ENCODE measurements at places on chromosomes 4 and X.

- DNase-seq, result no peak
Observed at GRCh38 chr4:168882650-168883233, 127.3 kb downstream of the CBR4 start.

DNA sequence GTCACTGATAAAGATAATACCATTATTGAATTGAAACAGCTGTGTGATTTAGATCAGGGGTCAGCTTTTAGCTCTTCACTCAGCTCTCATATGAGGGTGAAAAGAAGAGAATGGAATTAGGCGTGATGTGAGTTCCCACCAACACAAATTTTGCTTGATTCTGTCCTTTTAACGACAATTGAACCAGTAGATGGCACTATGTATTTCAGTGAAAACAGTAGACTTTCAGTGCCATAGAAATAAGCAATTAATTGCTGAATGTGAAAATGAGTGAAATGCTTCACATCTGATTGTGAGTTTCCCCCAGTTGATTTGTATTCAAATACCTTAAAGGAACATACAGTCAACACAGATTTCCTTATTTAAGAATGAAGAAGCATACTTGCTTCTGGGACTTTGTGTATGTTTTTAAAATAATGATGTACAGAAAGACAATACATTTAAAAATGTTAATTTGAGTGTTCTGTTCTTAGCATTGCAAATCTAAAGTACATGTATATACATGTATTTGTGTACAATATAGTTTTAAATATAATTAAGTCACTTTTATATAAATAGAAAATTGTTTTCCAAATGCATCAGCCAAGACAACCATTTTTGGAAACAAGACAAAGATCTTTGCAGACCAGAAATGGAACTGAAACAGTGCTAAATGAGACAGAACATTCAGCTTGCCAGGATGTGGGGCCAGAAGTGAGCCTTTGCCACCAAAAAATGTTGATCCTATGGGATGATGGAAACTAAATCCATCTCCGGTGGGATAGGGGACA, 178.8 kb downstream of the SNCA start:
- no peak for DNase-seq

DNA sequence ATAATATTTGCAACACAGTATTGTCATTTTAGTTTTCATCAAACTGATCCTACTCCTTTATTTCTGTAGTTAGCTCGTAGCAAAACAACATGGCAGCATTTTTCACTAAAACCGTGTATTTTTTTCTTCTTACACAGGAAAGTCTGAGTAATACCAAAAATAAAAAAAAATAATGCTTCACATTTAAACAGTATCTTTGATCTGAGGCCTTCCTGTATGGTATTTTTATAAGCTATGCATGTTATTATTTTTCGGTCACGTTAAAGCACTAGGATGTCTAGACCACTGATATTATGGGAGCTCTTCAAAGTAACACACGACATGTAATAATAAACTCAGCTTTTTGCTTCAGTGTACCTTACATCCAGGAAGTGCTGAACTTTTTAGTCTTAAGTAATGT, 94.1 kb upstream of the SRD5A3 start:
- no peak for DNase-seq

DNA sequence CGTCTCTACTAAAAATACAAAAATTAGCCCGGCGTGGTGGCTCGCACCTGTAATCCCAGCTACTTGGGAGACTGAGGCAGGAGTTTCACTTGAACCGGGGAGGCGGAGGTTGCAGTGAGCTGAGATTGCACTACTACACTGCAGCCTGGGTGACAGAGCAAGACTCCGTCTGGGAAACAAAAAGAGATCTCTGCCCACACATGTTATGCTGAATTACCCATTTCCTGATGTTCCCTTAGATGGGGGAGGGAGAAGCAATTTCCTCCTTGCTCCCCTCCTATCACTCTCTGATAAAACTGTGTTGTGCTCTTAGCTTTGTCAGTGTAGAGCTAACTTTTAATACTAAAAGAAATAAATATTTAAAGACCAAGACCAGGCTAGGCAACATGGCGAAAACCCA, 102.5 kb downstream of the LARP7 start:
- DNase-seq, result no peak

DNA sequence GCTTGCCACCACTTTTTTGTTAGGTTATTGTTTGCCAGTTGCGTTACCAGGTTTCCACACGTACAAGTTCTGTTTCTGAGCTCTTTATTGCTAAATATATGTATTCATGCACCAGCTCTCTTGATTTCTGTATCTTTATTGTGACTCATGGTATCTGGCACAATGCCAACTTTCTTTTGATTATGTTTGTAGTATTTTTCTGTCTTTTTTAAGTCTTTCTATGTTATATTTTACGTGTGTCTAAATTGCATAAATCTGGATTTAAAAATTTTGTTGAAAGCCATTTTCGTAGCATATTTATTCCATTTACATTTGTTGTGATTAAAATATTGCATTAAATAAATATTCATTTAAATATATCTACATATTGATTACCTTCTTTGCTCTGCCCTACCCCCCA, 73.8 kb downstream of the KDM6A start:
- DNase-seq, result no peak

GRCh38 chrX:108734426-108734825, 1.9 kb downstream of the IRS4 start:
- no peak for DNase-seq

DNA sequence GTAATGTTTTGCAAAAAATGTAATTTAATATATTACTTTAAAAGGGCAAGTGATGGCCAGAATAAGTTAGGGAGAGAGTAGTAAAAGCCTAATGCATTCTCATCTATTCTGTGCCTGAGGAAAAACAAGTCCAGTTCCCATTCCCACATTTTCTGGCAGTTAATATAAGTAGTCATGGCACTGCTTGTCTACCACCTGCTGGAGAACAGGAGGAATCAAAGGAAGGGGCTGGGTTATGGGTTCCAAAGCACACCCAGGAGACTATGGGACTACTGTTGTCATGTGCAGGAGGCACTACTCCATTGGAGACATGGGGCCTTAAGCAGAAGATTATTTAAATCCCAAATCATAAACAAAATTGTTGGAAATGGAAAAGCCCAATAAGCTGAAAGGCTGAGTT, 2618.6 kb downstream of the ARAP2 start:
- DNase-seq, result no peak

DNA sequence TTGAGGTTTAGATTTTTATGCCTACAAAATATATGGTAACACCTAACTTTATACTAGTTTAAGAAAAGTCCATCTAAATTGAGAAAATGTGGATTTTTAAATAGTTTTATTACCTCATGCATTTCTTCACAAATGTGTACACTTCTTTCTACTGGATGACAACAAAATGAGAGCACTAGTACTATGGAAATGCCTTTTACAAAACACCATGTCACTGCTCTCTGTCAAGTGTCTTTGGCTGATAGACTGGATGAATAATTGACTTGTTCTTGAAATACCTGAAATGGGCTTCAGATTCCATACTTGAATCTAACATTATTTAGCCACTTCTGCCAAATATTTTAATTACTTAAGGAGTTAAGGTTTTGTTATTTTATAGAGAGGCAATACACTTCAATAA, 49.5 kb downstream of the AMELX start:
- DNase-seq, result no peak

- no peak for DNase-seq
Observed at GRCh38 chr4:99947608-99948007, 1.2 kb upstream of the DNAJB14 start.

DNA sequence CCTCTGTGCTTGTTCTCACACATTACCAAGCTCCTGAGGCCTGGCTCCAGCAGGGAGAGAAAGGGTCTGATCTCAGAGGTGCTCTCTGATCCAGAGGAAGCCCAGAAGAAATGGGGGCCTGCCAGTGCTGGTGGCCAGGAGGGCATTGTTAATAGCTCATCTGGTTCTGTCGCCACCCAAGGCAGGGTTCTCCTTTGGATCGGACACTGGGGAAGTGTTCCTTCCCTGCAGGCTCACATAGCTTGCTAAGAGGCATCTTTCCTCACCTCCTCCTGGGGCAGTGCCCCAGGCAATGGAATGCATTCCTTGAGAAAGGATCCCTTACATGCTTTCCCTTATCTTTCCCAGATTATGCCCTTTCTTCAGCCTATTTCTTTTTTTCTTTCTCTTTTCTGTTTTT, 53.8 kb downstream of the RBM47 start:
- DNase-seq, result no peak

- DNase-seq, result no peak
Observed at GRCh38 chr4:100100985-100101384, 89.3 kb downstream of the DDIT4L start.

DNA sequence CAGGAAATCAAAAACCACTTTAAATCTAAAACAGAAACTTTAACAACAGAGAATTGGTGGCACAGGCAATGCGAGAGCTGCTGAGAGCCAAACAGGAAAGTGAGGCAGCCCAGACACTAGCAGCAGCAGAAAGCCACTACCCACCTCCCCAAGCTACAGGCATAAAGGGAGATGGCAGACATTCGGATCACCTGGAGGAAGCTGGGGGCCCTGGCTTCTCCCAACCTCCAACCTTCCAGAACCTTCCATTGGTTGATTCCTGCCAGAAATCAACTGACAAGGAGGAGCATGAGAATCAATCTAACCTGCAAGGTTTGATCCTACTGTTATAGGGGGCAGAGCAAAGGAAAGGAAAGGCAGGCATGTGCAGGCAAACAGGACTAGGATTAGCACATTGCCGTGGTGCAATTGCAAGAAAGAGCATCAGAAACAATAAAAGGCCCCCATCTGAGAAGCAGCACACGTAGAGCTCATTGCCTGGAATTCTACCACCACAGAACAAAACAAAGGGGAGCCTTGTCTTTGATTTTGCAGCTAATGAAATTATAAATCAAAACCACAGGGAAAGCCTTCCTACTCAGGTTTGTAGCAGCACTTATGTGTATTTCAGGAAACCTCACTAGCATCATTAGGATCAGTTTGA, 427.3 kb upstream of the RASGEF1B start:
- no peak for DNase-seq

GRCh38 chr4:32752962-32753361, 2032.8 kb downstream of the PCDH7 start:
- DNase-seq, result no peak

DNA sequence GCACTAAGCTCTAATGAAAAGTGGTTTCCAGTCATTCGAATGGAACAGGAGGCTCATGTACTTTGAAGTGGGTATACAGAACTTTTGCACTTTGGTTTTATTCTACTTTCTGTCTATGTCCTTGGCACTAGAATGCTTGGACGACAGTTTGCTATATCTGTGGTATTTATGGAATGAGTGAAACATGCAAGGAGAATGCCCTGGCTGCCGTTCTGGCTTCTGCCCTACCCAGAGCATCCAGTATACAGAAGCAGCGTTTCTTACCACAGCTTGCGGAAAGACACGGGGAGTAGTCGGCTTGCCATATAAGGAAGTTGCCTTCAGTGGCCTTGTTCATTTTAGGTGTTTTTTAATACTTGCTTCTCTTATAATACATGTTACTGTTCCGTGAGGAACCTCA, 98.0 kb downstream of the TBL1X start:
- peak; percentile 5 for DNase-seq

DNA sequence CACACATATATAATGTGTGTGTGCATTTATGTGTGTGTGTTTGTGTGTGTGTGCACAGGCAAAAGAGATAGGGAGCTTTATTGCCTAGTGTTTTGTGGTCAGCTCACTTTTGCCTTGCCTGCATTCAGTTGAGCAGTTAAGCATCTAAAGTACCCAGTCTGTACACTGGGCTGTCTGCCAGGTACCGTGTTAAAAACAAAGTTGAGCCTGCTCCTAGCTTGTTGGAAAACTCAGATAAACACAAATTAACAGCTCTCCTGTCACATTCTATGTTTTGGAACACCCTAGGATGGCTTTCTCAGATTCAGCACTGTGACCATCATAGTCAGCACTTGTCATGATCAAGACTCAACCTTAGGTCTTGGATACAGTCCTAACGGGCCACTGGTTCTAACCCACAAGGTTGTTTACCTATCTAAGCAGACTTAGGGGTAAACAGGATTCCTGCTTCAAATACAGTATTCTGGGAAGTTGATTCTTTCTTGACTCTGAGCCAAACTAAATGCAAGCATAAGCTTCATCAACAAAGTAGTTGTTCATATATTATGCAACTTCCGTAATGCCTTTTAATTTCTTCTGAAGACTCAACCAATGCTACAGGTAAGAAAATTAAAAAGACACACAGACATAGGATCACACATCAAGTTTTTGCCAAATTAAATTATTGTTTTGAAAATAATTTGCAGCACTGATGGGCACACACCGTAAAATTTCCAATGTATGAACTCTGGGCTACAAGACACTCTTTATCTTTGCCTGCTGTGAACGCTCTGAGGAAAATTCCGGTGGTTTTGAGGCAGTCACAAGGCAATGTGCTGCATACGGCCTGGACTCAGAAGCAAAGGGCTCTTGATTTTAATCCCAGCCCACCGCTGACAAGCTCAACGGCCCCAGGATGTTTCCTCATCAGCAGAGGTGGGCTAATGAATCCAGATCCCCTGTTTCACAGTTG, 11.3 kb upstream of the CD99 start:
- no peak for DNase-seq

GRCh38 chr4:24630937-24631336, 46.6 kb upstream of the DHX15 start:
- no peak for DNase-seq

DNA sequence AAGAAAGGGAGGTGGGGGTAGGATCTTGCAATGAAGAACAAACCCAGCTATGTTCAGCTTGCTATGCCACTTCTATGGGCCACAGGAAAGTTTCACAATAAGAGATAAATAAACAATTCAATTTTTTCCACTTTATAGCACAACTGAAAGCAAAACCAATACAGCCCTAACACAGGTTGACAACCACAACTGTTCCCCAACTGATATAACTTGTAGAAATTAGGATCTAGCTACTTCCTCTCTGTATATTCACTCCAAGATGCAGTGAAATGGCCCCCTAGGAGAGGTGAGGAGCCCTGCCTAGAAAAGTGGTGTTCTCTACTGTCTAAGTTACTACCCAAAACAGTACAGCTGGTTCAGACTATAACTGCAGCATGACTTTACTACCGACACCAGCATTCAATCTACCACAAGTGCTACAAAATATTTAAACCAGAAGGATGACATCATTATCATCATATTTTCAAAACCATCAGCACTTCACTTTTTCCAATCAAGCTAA, 77.0 kb downstream of the FBXW7 start:
- DNase-seq, result no peak

- DNase-seq, result no peak
Observed at GRCh38 chr4:146098978-146099377, 76.5 kb upstream of the LSM6 start.

DNA sequence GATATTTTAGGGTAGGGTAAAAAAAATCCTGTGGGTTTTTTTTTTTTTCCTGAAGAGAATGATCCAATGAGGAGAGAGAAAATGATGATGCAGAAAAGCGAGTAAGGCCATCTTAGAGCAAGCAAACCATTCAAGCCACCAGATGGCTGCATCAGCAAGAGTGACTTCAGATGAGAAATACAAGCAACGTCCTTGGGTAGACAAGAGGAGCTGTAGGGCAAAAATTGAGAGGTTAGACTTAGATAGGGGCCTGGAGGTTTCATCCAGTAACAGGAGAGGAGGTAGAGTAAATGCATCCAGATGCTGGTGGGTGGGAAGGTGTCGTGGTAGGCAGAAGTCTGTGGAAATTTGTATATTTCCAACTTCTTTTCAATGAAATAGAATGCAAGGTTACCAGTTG, 14.6 kb downstream of the FTHL17 start:
- DNase-seq, result no peak

Data from H54 (cell line).